ENCODE measurements at places on chromosomes 1 and 21.

DNA sequence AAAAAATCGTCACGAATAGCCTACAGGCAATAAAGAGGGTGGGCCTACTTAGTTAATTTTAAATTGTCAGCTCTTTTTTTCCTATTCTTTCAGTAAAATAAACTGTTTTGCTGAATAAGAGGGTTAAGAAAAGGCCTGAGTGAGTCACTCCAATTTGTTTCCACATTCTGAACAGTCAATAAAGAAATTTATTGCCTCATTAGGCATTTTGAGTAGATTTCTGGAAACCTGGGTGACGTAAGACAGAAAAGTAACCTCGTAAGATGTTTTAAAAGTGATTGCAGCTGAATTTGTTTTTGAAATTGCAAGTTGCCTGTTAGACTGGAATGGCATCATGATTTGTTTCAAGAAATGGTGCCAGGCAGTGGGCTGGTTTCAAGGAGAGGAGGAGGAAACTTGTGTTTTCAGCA, 439.3 kb downstream of the USP25 start:
- DNase-seq, result no peak

DNA sequence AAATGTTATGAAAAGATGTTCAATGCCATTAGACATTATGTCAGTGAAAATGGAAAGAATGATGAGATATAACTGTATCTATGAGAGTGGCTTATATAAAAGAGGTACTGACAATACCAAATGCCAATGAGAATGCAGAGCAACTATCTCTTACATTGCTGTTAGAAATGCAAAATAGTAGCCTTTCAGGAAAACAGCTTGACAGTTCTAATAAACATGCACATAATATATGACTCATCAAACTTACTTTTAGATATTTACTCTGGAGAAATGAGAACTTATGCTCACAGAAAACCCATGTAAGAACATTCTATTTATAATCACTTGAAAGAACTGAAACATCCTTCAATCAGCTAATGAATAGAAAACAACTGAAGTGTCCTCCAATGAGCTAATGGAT, 996.7 kb upstream of the ADGRL4 start:
- no peak for DNase-seq

GRCh38 chr1:93980320-93981273, 71.4 kb upstream of the GCLM start:
- DNase-seq, result peak; percentile 9

DNA sequence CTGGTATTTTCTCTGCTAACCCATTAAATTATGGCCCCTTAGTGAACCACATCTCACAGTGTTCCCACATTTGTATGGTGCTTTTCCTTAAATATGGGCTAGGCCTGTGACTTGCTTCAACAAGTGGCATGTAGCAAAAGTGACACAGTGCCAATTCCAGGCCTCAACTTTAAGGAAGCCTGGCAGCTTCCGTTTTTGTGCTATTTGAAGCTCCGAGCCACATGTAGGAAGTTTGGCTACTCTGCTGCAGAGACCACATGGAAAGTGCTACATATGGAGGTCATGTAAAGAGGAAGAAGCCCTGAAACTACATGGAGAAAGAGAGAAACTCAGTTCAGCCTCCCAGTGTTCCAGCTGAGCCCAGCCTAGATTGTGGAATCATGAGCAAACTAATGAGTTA, 28.5 kb upstream of the DR1 start:
- peak; percentile 2 for DNase-seq

- no peak for DNase-seq
Measured at GRCh38 chr1:42841010-42841409, 5.4 kb upstream of the ZNF691 start.

All from lung microvascular endothelial cell (primary cell).